ENCODE measurements at places on chromosomes 5 and 9. TPM values are rescaled to one million over a fixed set of nuclear protein-coding genes. Genes with fewer than 3 reads are reported as not detected.

GRCh38 chr5:57692582-57693487, 210.2 kb upstream of the ACTBL2 start:
- H3K27ac ChIP-seq: peak overlapping the region; percentile 30
- no peak overlapping the region for H3K4me3 ChIP-seq
- no peaks in the 10 kb centered on the region for H3K27me3 ChIP-seq
- DNase-seq: peak; percentile 52
- peaks cover 3% of the 10 kb centered on the region for H3K4me1 ChIP-seq

DNA sequence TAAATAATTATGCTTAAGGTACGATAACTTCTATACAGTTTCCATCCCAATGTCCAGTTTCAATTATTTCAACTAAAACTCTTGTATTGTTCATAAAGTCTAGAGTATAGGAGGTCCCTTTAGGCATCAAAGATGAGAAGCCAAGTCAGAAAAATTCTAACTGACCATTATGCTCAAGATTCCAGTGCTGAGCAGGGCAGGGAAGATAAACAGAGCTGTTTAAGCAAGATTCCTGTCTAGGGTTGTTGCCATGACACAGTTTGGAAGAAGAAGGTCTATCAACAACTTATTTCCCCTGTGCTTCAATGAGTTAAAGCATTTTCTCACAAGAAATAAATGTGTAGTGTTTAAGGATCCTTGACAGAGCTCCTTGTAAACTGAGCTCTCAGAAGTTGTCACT, 48.9 kb upstream of the MTAP start:
- no peaks in the 10 kb centered on the region for H3K27me3 ChIP-seq
- H3K4me1 ChIP-seq: no peaks in the 10 kb centered on the region
- no peak for DNase-seq
- H3K27ac ChIP-seq: no peak overlapping the region
- no peak overlapping the region for H3K4me3 ChIP-seq

DNA sequence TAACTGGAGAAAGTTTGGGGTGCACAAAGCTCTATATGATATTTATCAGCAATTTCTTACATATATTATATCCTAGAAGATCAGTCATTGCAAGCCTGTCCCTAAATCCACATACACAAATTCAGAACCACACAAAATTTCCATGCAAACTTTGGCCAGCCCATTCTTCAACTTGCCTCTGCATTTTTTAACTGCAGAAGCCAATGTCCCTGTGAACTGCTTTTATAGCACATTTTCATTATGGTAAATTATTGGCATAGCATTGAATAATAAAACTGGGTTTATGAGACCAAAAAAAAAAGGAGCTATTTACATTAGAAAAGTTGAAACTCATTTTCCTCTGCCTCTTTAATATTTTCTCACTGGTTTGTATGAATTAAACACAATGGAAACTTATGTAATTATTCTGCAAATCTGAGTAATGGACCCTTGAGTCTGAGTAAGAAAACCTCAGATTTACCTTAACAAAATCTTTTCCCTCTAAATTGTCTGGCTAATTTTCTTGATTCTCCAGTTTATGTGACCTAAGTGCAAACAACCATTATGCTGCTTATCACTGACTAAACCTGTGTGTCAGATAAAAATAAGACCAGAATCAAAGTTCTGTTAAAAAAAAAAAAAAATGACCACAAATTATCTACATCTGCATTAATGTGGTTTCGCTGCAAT, 398.9 kb downstream of the EFNA5 start:
- no peaks in the 10 kb centered on the region for H3K36me3 ChIP-seq
- no peaks in the 10 kb centered on the region for H3K4me1 ChIP-seq
- H3K4me3 ChIP-seq: no peak overlapping the region
- H3K27me3 ChIP-seq: no peaks in the 10 kb centered on the region
- no peak overlapping the region for H3K27ac ChIP-seq

DNA sequence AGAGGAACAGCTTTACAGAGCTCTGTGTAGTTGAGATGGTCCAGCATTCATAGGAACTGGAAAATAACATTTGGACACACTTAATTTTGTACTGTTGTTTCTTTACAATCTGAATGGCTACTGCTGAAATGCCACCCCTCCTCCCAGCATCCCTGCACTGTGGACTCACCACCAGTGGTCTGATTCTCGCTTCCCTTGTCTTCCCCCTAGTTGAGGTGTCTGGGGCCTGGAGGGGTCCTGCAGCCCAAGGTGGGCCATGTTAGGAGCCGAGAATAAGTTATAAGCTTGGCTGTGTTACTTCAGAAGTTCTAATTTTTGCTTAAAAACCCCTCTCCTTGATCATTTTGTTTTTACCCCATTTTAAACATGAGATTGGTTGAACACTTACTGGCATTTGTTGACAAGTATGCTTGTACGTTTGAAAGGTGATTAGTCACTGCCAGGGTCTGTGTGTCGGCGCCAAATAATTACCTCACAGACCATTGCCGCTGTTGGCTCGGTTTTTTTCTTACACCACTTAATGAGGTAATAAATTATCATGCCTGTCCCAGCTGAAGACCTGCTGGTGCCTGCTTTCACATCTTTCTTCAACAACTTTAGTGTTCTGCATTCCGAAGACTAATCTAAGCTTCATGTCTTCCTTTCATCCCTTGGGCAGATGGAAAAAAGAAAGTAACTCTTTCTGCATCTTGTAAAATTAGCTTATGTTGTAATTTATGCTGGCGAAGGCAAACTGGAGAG, 65.8 kb downstream of the MCCC2 start:
- H3K4me3 ChIP-seq: no peak overlapping the region
- no peaks in the 10 kb centered on the region for H3K36me3 ChIP-seq
- H3K4me1 ChIP-seq: no peaks in the 10 kb centered on the region
- H3K27ac ChIP-seq: peak overlapping the region; percentile 54

Gene SPATA31D4
- not detected for total RNA-seq

Gene PITX1
- 0.97 TPM for total RNA-seq

Gene NR6A1
- under 0.01 TPM for total RNA-seq

- no peaks in the 10 kb centered on the region for H3K27me3 ChIP-seq
- H3K4me1 ChIP-seq: no peaks in the 10 kb centered on the region
- DNase-seq: no peak
- no peak overlapping the region for H3K4me3 ChIP-seq
Observed at GRCh38 chr5:65828022-65828896, 98.1 kb upstream of the ERBIN start.

Gene FBP2
- not detected for total RNA-seq

Data from uterus (tissue), 4 donors.